ENCODE measurements at places on chromosomes 6 and 20. TPM values are rescaled to one million over a fixed set of nuclear protein-coding genes. Genes with fewer than 3 reads are reported as not detected.

Gene TSPO2
- 0.88 TPM for polyA plus RNA-seq

- peak; percentile 40 for DNase-seq
Observed at GRCh38 chr6:4727671-4728435, 48.4 kb upstream of the CDYL start.

GRCh38 chr6:15384901-15385300 is 139.0 kb downstream of the JARID2 start:
- DNase-seq, result no peak

- no peak for DNase-seq
Observed at GRCh38 chr6:157804448-157805327, 18.4 kb upstream of the SNX9 start.

Gene NKX2-2
- polyA plus RNA-seq, result not detected

- no peak for DNase-seq
Observed at GRCh38 chr20:6311841-6312655, 189.2 kb upstream of the FERMT1 start.

Gene STK4
- polyA plus RNA-seq, result 4.3 TPM

Measured in kidney (tissue), 22 donors.